ENCODE measurements at places on chromosomes 12 and 14. TPM values are rescaled to one million over a fixed set of nuclear protein-coding genes. Genes with fewer than 3 reads are reported as not detected.

- DNase-seq: no peak
Observed at GRCh38 chr12:122141911-122142725, 31.9 kb downstream of the IL31 start.

The SLC5A8 gene
- total RNA-seq: not detected

The FAM90A1 gene
- total RNA-seq: not detected

The KRT73 gene
- total RNA-seq: not detected

- peak; percentile 93 for DNase-seq
Observed at GRCh38 chr14:61476754-61477410, 155.5 kb downstream of the PRKCH start.

The CABP1 gene
- total RNA-seq: not detected

GRCh38 chr14:103832046-103832445, 15.3 kb downstream of the PPP1R13B start:
- DNase-seq: no peak
